ENCODE measurements at places on chromosomes 6 and 20.

- DNase-seq = no peak
Measured at GRCh38 chr20:47781632-47782031, 3.6 kb downstream of the SULF2 start.

DNA sequence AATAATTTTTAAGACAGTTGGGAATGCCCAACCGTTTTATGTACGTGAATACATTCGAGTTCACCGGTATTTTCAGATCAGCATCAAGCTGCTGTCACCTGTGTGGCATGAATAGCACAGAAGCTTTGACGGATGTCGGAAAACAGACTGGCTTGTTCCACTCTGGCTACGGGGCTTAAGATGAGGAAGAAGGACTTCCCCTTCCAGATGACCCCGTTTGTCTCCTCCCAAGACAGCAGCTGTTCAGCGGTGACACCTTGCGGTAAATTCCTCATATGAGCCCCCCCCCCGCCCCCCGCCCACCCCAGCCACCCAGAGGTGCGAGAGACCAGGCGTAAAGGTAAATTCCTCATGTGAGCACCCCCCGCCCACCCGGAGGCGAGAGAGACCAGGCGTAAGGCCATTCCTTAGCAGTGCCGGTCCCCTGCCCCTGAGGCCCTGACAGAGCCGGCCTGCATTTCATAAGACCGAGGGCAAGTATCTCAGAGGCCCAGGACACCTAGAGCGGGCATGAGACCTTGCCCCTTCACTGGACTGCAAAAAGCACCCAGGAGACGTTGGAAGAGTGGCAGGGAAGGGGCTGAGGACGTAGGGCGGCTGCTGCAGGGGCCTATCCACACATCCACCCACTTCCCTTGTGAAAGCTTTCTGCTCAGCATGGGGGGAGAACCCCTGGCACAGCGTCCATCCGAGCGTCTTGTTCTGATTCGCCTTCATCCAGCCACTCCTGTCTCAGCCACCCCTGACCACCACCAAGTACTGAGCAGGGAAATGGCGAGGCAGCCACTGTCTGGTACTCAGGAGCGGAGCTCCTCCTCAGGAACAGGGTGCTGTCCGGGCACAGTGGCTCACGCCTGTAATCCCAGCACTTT, 7.3 kb upstream of the PCMTD2 start:
- no peak for DNase-seq

- DNase-seq = no peak
Measured at GRCh38 chr20:11091511-11091910, 417.7 kb upstream of the JAG1 start.

DNA sequence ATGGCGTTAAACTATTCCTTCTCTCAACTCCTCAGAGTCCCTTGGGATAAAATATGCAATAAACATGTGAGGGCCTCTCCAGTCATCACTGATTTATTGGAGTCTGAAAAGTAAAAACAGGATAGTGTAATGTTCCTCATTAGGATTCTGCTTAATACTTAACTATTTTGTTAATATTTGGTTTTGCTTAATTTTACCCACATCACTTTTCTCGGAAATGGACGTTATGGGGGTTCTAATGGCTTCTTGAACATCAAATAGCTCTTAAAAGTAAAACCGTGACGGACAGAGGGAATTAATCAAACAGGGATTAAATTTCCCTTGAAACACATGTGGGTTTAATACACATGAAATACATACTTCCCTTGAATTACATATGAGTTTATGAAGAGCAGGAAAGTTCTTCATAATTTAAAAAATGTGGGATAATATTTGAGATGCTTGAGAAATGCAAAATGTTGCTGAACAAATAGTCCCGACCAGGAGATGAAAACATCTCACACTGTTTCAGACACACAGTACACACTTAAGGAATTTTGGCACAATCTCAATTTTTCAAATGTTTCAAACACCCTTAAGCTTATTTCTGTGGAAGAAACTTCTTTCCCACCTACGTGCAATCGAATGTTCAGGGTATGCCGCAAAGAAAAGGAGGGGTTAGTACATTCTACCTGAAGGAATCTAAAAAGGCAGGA, 38.4 kb upstream of the EIF2S2 start:
- DNase-seq = no peak

DNA sequence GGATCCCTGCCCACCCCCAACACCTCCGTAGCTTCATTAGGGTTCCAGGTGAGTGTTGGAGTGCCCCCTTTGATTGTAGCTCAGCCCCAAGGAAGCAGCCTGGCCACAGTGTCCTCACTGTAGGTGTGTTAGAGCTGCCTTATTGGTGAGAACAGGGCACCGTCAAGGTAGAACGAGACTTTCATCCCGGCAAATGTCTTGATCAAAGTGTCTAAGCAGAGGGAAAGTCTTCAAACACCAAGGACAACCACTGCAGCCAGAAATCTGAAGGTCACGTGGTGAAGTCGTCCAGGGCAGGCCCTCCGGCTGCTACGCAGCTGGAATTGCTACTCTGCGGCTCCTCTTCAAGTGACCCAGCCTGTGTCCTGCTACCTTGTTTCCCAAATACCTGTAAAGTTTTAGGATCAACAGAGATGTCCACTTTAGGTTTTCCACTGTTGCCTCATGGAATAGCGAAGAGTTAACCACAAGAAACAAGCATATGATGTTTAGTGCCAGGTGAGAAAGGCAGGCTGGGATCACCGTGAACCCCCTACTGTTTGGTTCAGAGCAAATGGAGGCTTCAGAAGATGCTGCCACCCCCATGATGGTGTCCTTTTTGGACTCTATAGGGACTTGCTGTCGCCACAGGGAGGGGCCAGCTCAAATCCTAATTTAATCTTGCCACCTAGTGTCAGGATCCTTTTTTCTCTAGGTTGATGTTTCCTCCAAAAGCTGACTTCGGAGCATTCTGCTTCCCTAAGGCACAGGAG, 1.7 kb upstream of the DLL1 start:
- DNase-seq = no peak

DNA sequence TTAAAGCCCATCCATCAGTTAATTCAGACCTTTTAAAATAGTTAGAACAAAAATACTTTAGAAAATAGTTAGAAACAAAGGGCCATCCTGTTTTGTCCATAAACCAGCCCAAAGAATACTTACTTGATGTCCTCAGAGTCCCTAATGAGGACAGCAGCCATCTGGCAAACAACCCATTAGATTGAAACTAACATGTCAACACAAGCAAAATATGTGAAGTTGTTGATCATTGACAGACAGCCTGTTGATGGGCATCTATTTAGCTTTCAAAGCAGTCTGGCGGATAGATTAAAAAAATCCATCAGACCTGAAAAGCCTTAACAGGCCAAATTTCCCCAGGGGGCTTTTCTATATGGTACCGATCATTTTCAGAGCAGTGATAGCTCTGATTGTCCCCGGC, 154.2 kb upstream of the TSHZ2 start:
- DNase-seq = no peak

GRCh38 chr6:79450984-79451383, 86.2 kb downstream of the LCA5 start:
- no peak for DNase-seq

- no peak for DNase-seq
Measured at GRCh38 chr6:41997456-41997855, 52.9 kb upstream of the TAF8 start.

GRCh38 chr20:58614984-58615760, 35.9 kb upstream of the STX16 start:
- no peak for DNase-seq

- no peak for DNase-seq
Measured at GRCh38 chr20:48815537-48815936, 12.3 kb downstream of the PREX1 start.

DNA sequence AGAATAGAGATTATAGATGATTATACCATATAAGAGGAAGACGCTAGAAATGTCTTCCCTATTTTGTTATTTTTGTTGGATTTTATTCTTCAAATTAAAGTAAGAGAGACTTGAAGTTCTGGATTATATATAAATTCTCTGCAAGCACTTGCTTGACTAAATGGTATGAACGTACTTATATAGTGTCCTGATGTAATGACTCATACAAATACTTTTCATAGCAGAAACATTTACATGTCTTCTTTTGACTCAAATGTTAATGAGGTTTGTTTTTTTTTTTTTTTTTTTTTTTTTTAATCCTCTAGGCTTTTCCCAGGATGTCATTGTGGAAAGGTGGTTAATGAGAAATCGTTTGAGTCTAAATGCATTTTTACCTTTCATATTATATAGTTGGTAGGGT, 55.0 kb downstream of the PDE7B start:
- no peak for DNase-seq

DNA sequence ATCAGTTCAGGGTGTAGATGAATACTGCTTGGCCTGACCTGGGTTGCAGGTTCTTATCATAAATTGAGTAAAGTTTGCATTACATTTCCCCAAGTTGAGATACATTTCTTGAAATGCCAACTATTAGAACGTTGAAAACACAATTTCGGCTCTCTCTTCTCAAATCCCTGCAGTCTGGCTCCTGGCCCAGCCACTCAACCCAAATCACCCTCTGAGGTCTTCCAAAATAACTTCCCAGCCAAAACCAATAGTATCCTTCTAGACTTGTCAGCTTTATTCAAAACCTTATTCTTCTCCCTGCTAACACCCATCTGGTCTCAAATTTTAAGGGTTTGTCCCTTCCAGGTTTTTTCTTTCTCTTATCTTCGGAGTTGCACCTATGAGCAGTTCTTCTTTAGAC, 263.6 kb downstream of the EYA4 start:
- DNase-seq = no peak

GRCh38 chr6:41942067-41942851, 651 bp upstream of the CCND3 start:
- no peak for DNase-seq

GRCh38 chr6:11209906-11210305, 22.6 kb downstream of the NEDD9 start:
- DNase-seq = no peak

- DNase-seq = no peak
Measured at GRCh38 chr6:170455335-170455979, 97.7 kb downstream of the PSMB1 start.

GRCh38 chr6:47000842-47001241, 41.3 kb downstream of the ADGRF1 start:
- no peak for DNase-seq

GRCh38 chr6:40930045-40930444, 109.0 kb downstream of the UNC5CL start:
- no peak for DNase-seq

DNA sequence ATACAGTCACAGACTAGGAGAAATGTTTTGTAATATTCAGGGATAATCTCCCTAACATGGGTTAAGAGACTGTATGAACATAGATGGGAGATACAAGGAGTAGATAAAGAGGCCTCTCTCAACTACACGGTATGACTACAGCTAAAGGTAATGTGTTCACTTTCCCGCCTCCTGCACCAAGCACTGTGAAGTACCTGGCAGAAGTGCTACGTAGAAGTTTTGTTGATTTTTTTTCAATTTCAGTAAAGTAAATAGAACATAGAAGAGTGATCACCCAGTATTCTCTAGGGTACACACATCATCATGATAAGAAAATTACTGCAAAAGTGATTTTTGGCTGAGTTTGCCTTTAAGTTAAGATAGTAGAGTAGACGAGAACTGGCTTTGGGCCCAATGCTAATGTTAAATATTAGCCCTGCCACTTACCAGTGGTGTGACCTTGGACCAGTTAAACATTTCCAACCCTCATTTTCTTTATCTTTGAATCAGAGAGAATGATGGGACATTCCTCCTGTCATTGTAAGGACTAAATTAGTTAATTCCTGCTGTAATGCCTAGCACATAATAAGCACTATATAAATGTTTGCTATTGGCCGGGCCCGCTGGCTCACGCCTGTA, 183.6 kb downstream of the COL9A1 start:
- no peak for DNase-seq

DNA sequence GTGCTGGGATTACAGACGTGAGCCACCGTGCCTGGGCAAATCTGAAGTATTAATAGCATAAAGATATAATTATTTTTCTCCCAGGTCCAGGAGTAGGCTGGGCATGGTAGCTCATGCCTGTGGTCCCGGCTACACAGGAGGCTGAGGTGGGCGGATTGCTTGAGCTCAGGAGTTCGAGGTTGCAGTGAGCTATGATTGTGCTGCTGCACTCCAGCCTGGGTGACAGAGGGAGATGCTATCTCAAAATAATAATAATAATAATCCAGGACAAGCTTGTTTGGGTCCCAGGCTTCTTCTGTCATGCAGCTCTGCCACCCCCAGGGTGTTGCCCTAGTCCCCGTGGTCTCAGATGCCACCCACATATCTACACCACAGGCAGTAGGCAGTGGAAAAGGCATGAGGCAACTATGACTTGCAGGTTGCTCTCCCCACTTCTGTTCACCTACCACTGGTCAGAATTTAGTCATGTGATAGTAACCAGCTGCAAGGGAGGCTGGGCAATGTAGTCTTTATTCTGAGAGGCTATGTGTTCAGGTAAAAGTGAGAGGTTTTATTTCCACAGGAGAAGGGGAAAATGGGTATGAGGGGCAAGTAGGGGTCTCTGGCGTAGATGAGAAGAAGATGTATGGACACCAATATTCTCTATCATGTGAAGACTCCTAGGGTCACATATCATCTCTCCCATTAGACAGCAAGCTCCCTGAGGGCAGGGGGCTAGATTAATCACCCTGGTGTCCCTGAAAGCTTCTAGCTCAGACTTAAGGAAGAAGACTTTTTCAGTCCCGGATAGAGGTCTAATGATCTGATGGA, 25.7 kb downstream of the TCF15 start:
- DNase-seq = no peak

Measured in stimulated activated CD8-positive, alpha-beta memory T cell treated with anti-CD3 and anti-CD28 coated beads, Interleukin-15, amount 100 ng/mL, for 24 hours (primary cell).